ENCODE measurements at places on chromosomes 11 and 22.

DNA sequence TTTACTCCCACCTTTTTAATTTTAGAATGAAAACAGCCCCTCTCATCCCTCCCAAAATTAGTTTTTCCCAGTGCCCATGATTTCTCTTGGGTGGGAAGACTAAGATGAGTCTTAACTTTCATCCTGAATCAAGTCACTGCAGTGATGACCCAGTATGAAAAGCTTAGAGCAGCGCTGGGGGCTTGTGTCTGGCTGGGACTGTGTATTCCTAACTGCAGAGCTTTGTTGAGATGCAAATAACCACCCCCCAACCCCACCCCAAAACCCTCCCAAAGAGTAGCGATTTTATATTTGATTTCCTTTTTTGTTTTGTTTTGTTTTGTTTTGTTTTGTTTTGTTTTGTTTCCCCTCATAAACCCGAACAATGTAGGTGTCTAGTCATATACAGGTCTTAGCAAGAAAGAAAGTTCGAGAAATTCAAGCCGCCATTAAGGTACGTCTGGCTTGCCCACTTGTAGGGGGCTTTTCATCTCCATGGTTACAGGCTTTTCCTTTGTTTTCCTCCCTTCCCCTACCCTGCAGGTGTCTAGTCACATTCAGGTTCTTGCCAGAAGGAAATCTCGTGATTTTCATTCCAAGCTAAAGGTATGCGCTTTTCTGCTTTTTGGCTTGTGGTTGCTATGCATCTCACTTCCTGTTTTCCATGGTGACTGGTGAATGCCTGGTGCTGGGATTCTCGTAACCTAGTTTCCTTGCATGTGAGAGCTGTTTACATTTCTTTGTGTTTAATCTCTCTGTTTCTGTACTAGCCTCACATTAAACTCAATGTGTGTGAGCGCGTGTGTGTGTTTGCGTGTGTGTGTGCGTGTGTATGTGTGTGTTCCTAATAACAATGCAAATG, 144.6 kb upstream of the RASSF10 start:
- DNase-seq: no peak

GRCh38 chr11:46277622-46278386, at the start of gene CREB3L1:
Gene CREB3L1, plus strand, starts transcription at chr11:46277662. Its CDS starts 450 bp downstream, at chr11:46278112.
- no peak for DNase-seq

DNA sequence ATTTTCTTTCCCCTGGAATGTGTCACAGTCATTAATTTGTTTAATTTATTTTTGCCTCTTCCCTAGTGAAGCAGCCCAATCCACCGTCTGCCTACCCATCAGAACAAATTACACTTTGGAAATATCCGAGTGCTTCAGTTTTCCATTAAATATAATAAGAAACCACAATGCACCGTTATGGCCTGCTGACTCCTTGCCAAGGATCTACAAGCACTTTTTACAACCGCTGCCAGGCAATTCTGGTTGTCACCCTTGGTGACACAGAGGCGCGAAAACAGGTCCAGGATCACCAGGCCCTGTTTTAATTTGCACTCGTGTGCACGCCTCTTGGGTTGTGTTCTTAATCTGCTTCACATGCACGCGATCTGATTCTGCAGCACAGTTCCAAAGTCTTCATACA, 43.9 kb downstream of the KIRREL3 start:
- no peak for DNase-seq

DNA sequence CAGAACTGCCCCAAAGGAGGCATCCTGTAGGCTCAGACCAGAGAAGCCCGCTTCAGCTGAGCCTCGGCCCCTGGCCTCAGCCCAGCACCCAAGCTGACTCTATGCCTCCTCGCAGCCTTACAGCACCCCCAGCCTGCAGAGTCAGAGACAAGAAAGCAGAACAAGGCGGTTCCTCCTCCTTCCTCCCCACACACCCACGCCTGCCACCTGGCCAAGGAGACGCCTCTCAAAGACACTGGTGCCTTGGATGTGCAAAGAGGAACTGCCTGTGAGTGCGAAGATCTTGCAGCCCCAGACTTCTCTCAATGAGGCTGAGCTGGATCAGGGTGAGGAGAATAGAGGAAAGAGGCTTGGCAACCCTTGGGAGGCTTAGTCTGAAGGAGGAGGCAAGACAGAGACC, 60.2 kb downstream of the PDE2A start:
- no peak for DNase-seq

- no peak for DNase-seq
These were observed 10.7 kb downstream of the BUD13 start for GRCh38 chr11:116762132-116762531.

- no peak for DNase-seq
These were observed 8.4 kb downstream of the CLDN5 start for GRCh38 chr22:19515654-19516377.

DNA sequence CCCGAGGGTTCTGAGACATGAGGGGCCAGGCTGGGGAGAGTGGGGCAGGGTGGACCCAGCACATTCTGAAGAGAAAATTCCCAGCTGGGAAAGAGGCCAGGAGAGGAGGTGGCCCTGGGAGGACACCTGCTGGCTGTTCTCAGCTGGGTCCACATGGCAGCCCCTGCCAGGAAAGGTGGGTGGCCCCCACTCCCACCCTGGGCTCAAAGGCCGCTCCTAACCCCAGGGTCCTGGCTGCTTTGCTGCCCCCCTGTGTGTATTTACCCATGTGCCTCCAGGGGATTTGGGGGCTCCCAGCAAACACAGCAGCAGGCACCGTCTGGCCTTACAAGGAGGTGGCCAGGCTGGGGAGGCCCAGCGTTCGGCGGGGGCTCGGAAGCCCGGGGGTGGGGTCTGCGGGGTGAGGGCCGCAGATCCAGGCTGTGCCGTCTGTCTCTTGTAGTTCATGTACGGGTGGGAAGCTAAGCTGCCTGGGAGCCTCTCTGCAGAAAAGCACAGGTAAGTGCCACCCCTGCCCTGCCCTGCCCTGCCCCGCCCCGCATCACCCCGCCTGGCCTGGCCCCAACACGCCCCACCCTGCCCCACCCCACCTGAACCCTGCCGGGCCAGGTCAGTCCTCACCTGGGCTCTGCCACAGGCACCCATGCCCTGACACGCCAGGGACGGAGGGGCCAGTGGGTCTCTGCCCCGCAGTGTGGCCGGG, 10.6 kb downstream of the MUC5B start:
- no peak for DNase-seq

GRCh38 chr11:121291896-121292494, 576 bp upstream of the SC5D start:
- no peak for DNase-seq

DNA sequence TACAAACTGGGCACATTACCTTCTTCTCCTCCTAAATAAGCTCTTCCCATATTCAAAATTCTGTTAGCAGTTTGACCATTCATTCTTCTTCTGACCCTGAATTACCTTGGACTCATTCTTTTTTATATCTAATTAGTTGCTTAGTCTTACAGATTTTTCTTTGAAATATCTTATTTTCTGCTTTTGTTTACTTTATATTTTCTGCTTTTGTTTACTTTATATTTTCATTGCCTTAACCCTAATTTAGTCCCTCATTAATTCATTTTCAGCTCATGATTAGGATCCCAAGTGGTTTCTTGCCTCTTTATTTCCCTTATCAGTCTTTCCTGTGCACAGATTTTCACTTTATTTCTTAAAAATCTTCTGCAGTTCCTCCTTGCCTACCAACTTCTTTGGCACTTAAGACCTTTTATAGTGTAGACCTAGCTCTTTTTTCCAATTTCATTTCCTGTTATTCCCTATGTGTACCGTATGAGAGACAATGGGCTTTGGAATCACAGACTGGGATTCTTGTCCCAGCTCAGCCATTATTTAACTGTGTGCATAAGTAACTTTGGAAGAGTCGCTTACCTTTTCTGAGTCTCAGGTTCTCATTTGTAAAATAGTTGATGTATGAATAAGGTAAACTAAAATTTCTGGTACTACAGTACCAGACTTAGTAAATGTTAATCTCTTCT, 39.2 kb downstream of the SIK2 start:
- DNase-seq: no peak

DNA sequence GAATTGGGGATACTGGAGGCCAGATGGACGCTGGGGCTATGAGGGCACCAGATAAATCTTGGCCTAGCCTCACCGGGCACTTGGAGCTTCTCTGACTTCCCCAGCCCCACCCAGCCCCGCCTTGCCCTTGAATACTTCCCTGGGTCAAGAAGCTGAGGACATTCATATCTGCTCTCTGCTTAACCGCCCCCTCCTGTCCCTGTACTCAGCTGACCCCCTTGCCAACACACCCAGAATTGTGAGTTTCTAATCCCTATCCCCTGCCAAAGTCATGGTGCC, 22.0 kb downstream of the FADS3 start:
- peak; percentile 85 for DNase-seq

Data from erythroblast (primary cell).